ENCODE measurements at places on chromosomes 12 and 14. TPM values are rescaled to one million over a fixed set of nuclear protein-coding genes. Genes with fewer than 3 reads are reported as not detected.

LRRIQ1 gene
- not detected for total RNA-seq

DNA sequence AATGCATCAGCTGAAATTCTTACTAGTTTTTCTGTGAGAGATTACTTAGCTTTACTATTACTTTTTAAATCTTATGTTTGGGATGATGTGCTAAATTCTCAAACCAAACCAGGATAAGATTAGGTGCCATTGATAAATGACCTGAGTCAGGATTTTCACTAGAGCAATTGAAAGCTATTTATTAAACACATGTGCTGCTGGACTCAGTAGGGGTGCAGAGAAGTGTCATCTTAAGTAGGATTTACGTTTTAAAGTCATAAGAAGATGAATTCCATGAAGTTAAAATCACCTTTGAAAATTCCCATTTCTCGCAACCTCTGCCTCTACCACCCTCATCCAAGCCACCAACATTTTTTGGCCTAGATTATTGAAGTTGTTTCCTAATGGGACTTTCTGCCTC, 8.8 kb downstream of the TMEM263 start:
- no peak for DNase-seq
- H3K27me3 ChIP-seq: no peaks in the 10 kb centered on the region
- H3K4me3 ChIP-seq: no peak overlapping the region
- no peak overlapping the region for H3K27ac ChIP-seq
- H3K36me3 ChIP-seq: peaks cover 31% of the 10 kb centered on the region
- H3K4me1 ChIP-seq: peaks cover 12% of the 10 kb centered on the region

GRCh38 chr12:74722709-74723108, 185.1 kb downstream of the ATXN7L3B start:
- H3K4me3 ChIP-seq: no peak overlapping the region
- no peak for DNase-seq
- no peak overlapping the region for H3K27ac ChIP-seq
- no peaks in the 10 kb centered on the region for H3K4me1 ChIP-seq

DNA sequence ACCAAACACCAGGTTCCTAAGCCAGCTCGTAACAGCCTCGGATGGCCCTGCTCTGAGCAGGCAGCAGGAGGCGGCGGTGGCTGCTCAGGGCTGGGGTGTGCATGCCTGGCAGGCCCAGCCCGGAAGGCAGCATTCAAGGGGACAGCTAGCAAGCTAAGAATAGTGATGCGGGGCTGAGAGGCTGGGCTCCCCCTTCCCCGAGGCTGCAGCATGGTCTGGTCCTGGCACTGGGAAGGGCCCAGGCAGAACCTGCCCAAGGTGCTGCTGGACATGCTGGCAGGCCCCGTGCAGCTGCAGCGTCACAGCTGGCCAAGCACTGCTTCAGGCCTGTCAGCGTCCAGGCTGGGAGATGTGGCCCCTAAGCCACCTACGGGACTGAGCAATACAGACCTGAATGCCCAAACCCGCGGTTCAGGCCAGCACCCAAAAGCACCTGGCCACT, 26.4 kb upstream of the NUDT14 start:
- DNase-seq: no peak
- H3K36me3 ChIP-seq: no peaks in the 10 kb centered on the region
- H3K27me3 ChIP-seq: no peaks in the 10 kb centered on the region
- no peak overlapping the region for H3K4me3 ChIP-seq

KRT6B gene
- total RNA-seq: not detected

PLEKHD1 gene
- total RNA-seq: 0.19 TPM

DNA sequence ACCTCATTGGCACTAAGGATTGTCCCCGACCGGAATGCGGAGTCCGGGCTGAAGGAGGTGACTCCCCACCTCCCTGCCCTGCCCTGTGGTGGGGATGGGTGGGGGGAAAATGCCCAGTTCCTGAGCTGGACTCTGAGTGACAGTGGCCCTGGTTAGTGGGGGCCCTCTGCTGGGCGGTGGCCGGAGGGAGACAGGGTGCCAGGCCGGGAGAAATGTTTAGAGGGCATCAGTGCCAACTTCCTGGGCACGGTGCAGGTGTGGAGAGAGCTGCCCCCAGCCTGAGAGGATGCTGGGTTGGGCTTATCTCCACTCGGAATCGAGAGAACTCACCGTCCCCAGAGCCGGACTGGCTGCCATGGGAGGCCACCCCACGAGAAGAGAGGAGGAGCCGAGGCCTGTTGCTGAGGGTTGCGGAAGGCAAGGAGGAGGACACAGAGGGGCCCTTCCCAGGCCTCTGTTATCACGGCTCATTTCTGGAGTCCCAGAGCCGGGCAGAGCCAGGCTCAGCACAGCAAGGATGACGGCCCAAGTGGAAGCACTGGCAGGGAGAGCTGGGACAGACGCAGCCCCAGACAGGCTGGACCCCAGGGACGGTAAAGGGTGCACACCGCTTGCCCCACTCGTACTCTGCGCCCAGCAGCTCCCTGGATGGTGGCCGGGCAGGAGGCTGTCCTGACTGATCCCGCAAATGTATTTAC, 156.7 kb downstream of the KIF26A start:
- H3K27ac ChIP-seq: no peak overlapping the region
- H3K4me1 ChIP-seq: no peaks in the 10 kb centered on the region
- H3K36me3 ChIP-seq: no peaks in the 10 kb centered on the region
- H3K27me3 ChIP-seq: no peaks in the 10 kb centered on the region
- DNase-seq: no peak

DNA sequence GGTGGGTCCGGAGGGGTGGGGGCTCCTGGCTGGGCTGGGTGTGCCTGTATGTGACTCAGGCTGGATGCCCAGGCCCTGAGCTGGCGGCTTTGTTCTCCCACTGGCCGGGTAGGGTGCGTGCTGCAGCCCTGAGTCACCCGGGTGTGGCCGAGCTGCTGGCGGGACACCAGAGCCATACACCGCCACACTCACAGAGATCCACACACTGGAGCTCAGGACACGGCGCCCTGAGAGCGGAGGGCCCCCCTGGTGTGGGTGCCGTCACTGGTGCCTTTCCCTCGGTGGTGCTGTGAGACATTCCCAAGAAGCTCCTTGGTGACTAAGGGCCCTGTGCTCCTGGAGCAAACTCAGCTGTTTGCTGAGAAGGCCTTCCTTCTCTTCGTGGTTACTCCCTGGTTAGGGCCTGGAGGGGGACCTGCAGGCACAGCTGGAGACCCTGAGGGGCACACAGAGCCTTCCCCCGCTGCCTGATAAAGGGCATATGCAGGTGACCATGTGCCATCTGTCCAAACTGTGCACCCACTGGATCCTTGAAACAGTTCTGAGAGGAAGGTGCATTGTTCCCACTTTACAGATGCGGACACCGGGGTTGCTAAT, 44.3 kb downstream of the KRT80 start:
- peaks cover 2% of the 10 kb centered on the region for H3K27me3 ChIP-seq
- no peak overlapping the region for H3K4me3 ChIP-seq
- no peaks in the 10 kb centered on the region for H3K36me3 ChIP-seq
- H3K4me1 ChIP-seq: peaks cover 9% of the 10 kb centered on the region
- peak overlapping the region; percentile 60 for H3K27ac ChIP-seq

GRCh38 chr12:10405294-10405693, 4.3 kb downstream of the KLRC4 start:
- H3K4me1 ChIP-seq: no peaks in the 10 kb centered on the region
- H3K27ac ChIP-seq: no peak overlapping the region
- H3K27me3 ChIP-seq: peaks cover 21% of the 10 kb centered on the region
- DNase-seq: no peak

GRCh38 chr12:80580254-80580653, 127.2 kb upstream of the MYF6 start:
- H3K4me1 ChIP-seq: no peaks in the 10 kb centered on the region
- H3K36me3 ChIP-seq: no peaks in the 10 kb centered on the region
- H3K27ac ChIP-seq: no peak overlapping the region
- no peaks in the 10 kb centered on the region for H3K27me3 ChIP-seq
- H3K4me3 ChIP-seq: no peak overlapping the region

GRCh38 chr12:119006746-119007145, 25.4 kb downstream of the SRRM4 start:
- DNase-seq: no peak
- no peaks in the 10 kb centered on the region for H3K4me1 ChIP-seq
- no peaks in the 10 kb centered on the region for H3K27me3 ChIP-seq

GRCh38 chr14:72882463-72882862, 11.4 kb downstream of the DPF3 start:
- H3K36me3 ChIP-seq: peaks cover 4% of the 10 kb centered on the region
- DNase-seq: no peak
- H3K27me3 ChIP-seq: peaks cover 15% of the 10 kb centered on the region
- peaks cover 26% of the 10 kb centered on the region for H3K4me1 ChIP-seq
- H3K4me3 ChIP-seq: no peak overlapping the region

DNA sequence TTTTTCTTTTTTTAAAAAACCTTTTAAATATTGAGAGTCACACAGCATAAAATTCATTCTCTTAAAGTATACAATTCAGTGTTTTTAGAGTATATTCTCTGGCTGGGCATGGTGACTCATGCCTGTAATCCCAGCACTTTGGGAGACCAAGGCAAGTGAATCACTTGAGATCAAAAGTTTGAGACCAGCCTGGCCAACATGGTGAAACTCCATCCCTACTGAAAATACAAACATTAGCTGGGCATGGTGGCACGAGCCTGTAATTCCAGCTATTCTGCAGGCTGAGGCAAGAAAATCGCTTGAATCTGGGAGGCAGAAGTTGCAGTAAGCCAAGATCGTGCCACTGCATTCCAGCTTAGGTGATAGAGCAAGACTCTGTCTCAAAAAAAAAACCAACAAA, 68.4 kb upstream of the BCAT1 start:
- no peaks in the 10 kb centered on the region for H3K4me1 ChIP-seq
- no peak overlapping the region for H3K4me3 ChIP-seq
- H3K27ac ChIP-seq: no peak overlapping the region
- H3K27me3 ChIP-seq: peaks cover 11% of the 10 kb centered on the region
- no peaks in the 10 kb centered on the region for H3K36me3 ChIP-seq
- no peak for DNase-seq

DNA sequence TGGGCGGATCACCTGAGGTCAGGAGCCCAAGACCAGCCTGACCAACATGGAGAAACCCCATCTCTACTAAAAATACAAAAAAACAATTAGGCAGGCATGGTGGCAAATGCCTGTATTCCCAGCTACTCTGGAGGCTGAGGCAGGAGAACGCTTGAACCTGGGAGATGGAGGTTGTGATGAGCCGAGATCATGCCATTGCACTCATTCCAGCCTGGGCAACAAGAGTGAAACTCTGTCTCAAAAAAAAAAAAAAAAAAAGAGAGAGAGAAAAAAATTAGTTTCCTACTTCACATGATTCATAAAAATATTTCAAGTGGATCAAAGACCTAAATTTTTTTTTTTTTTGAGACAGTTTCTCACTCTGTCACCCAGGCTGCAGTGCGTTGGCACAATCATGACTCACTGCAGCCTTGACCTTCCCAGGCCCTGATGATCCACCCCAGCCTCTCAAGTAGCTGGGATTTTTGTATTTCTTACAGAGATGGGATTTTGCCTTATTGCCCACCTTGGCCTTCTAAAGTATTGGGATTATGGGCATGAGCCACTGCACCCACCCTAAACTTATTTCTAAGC, 24.9 kb downstream of the FCF1 start:
- H3K4me3 ChIP-seq: no peak overlapping the region
- H3K36me3 ChIP-seq: peaks cover 35% of the 10 kb centered on the region
- no peak for DNase-seq

- H3K4me3 ChIP-seq: no peak overlapping the region
- H3K27ac ChIP-seq: no peak overlapping the region
- no peaks in the 10 kb centered on the region for H3K36me3 ChIP-seq
Observed at GRCh38 chr14:95255487-95255886, 64.2 kb downstream of the CLMN start.

DNA sequence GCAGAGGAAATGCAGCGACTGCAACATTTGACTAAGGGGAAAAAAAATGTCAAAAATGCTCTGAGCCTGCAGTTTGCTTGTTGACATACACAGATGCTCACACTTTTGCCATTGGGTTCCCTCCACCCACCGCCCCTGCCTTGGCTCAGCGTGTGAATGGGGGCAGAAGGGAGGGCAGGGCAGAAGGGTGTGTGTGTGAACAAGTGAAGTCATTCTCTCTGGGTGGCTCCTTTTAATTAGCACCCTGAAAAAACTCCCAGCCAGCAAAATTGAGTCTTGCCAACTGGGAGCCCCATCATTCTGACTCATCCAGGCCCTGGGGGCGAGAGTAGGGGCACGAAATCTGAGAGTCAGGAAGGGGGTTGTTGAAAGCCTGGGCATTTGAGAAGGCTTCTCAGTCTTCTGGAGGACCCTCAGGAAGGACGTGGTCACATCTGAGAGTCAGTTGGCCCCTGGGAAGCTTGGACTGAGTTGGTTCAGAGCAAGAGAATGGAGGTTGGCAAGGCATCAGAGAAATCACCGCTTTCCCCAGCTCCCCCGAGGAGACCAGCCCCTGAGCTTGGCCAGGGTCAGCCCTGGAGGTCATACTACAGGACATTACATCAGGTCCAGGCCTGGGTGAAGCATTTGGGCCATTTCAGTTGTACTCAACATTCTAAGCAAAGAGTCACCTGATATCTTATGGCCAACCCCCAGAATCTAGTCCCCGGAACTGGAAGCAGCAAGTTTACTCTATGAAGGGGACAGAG, 22.7 kb upstream of the KRT78 start:
- H3K4me1 ChIP-seq: peaks cover 32% of the 10 kb centered on the region
- no peak overlapping the region for H3K27ac ChIP-seq
- H3K27me3 ChIP-seq: peaks cover 9% of the 10 kb centered on the region
- H3K36me3 ChIP-seq: no peaks in the 10 kb centered on the region
- no peak overlapping the region for H3K4me3 ChIP-seq
